Lung (tissue), 17 donors: ENCODE measurements at places on chromosomes 2 and 18. TPM values are rescaled to one million over a fixed set of nuclear protein-coding genes. Genes with fewer than 3 reads are reported as not detected.

DNA sequence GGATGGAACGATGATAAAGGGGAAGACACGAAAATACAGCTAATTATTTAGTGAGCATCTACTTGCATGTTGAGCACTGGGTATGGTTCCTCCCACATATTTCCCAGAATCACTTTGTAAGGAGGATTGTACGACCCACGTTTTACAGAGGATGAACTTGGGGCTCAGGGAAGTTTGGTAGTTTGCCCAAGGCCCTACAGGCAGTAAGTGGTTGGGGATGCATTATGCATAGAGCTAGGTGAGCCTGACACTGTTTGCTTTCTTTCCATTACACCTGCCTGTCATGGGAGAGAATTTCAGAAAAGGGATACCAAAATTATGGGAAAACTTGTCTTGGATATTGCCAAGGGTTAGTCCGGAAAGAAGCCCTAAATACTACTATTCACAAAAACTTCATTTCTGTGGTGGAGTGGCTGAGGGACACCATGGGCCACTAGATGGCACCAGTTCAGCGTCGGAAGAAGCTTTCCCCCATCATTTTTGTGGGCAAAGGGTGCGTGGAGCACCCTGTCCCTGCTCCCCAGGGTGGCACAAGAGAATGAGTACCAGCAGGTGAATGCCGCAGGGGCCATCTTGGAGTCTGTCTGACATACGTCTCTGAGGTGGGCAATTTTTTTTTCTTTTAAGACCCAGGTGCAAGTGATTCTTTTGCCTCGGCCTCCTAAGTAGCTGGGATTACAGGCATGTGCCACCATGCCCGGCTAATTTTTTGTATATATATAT, 23.5 kb upstream of the C18orf32 start:
- no peaks in the 10 kb centered on the region for H3K4me1 ChIP-seq
- no peak overlapping the region for H3K27ac ChIP-seq
- no peaks in the 10 kb centered on the region for H3K36me3 ChIP-seq
- no peaks in the 10 kb centered on the region for H3K27me3 ChIP-seq
- H3K4me3 ChIP-seq = no peak overlapping the region
- peak; percentile 54 for DNase-seq

GRCh38 chr18:58850786-58851469, 13.7 kb upstream of the ZNF532 start:
- DNase-seq = no peak
- no peak overlapping the region for H3K4me3 ChIP-seq
- no peaks in the 10 kb centered on the region for H3K27me3 ChIP-seq

DNA sequence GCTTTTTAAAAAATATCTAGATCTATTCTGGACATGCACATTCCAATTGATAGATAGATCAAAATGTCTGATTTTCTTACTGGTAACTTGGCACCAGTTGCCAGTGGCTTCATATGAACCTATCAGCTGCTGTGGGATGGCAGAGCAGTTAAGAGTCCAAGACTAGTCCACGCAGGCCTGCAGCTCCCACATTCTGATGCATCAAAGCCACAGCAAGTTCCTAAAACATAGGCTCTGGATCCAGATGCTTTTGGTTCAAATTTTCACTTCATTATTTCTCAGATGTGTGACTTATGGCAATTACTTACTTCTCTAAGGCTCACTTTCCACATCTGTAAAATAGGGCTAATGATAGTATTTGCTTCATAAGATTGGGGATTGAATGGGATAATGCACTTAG, 48.0 kb upstream of the CYP1B1 start:
- H3K36me3 ChIP-seq = no peaks in the 10 kb centered on the region
- H3K27me3 ChIP-seq = no peaks in the 10 kb centered on the region
- H3K4me3 ChIP-seq = no peak overlapping the region
- no peaks in the 10 kb centered on the region for H3K4me1 ChIP-seq
- no peak overlapping the region for H3K27ac ChIP-seq

DNA sequence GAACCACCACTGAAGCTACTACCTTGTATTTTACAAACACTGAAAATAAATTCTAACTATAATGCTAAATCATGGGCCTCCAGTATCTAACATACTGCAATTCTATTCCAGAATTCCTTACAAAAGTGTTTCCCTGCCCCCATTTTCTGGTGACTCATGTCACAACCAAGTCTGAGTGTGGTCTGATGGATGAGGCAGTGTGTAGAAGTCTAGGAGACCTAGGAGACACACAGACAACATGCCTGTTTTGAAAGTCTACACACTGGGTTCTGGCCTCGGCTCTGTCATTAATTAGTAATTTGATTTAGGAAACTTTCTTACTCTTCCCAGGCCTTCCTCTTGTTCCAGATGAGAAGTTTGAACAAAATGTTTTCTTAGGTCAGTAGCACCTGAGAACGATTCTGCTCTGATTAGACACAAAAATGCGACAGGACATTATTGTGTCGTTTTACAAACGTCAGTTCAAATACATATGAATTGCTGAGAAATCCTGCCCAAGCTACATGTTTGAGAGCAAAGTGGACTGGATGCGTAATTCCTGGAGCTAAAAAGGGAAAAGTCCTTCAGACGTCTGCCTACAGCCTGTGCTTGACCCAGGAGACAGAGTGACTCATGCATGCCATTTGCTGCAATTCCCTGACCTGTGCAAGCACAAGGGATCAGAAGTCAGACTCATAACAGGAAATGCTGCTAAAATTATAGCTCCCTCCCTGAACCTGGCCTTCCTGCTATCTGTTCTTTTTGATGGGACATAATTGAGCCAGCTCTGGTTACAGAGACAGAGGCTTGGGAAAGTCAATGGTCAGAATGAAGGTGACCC, 494.4 kb downstream of the SOX11 start:
- H3K27me3 ChIP-seq = no peaks in the 10 kb centered on the region
- no peaks in the 10 kb centered on the region for H3K4me1 ChIP-seq
- no peak overlapping the region for H3K27ac ChIP-seq
- peak; percentile 36 for DNase-seq

- H3K4me1 ChIP-seq = no peaks in the 10 kb centered on the region
- H3K36me3 ChIP-seq = no peaks in the 10 kb centered on the region
- no peak for DNase-seq
- H3K27ac ChIP-seq = no peak overlapping the region
Observed at GRCh38 chr2:25543939-25544338, 129.4 kb downstream of the DTNB start.

DNA sequence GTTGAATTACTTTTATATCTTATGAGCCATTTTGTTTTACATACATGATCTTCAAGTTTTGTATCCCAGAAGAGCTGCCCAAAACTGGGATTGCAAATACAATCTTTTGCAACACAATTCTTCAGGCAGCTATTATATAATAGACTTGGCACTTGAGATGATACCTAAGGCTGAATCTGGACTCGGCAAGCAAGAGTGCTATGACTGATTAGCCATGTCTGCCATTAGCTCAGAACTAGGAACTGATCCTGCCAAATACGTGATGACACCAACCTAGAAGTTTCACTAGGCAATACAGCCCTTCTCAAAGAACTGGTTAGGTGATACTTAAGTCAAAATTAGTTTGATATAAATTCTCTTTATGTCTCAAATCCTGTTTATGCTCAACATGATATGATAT, 619.6 kb downstream of the CPS1 start:
- no peak overlapping the region for H3K4me3 ChIP-seq
- no peaks in the 10 kb centered on the region for H3K4me1 ChIP-seq
- no peaks in the 10 kb centered on the region for H3K27me3 ChIP-seq
- no peaks in the 10 kb centered on the region for H3K36me3 ChIP-seq
- H3K27ac ChIP-seq = no peak overlapping the region

DNA sequence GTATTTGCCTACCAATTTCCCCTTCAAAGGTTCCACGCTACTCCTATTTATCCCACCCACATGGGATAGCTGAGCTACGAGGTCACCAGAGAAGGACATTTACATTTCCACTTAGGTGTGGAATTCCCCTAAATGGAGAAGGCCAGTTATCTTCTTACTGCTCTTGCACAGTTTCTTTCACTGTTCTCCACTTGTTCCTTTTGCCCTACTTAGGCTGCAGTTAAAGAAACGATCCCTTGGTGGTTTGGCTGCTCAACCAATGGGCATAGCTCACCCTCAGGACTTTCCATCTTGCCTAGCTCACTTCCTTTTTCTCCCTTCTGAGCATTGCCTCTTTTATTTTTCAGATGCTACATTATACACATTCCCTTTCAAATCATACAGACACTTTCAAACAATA, 11.2 kb upstream of the NABP1 start:
- H3K4me3 ChIP-seq = no peak overlapping the region
- no peak overlapping the region for H3K27ac ChIP-seq
- H3K27me3 ChIP-seq = no peaks in the 10 kb centered on the region
- DNase-seq = no peak
- no peaks in the 10 kb centered on the region for H3K4me1 ChIP-seq

- no peaks in the 10 kb centered on the region for H3K36me3 ChIP-seq
- peaks cover 13% of the 10 kb centered on the region for H3K4me1 ChIP-seq
- peak; percentile 91 for DNase-seq
- H3K27me3 ChIP-seq = no peaks in the 10 kb centered on the region
- H3K27ac ChIP-seq = peak overlapping the region; percentile 68
Observed at GRCh38 chr2:43139996-43140621, 86.3 kb downstream of the ZFP36L2 start.

GRCh38 chr2:219207134-219207883, 727 bp downstream of the ZFAND2B start:
- H3K36me3 ChIP-seq = peaks cover 4% of the 10 kb centered on the region
- DNase-seq = peak; percentile 28
- no peaks in the 10 kb centered on the region for H3K27me3 ChIP-seq

GRCh38 chr2:179898873-179899272, 37.5 kb upstream of the ZNF385B start:
- H3K36me3 ChIP-seq = no peaks in the 10 kb centered on the region
- H3K27me3 ChIP-seq = no peaks in the 10 kb centered on the region
- no peaks in the 10 kb centered on the region for H3K4me1 ChIP-seq
- H3K4me3 ChIP-seq = no peak overlapping the region
- DNase-seq = peak; percentile 12

GRCh38 chr18:36697905-36698304, 130.9 kb downstream of the TPGS2 start:
- peak overlapping the region; percentile 11 for H3K27ac ChIP-seq
- DNase-seq = no peak
- H3K36me3 ChIP-seq = no peaks in the 10 kb centered on the region
- no peak overlapping the region for H3K4me3 ChIP-seq
- no peaks in the 10 kb centered on the region for H3K4me1 ChIP-seq

DNA sequence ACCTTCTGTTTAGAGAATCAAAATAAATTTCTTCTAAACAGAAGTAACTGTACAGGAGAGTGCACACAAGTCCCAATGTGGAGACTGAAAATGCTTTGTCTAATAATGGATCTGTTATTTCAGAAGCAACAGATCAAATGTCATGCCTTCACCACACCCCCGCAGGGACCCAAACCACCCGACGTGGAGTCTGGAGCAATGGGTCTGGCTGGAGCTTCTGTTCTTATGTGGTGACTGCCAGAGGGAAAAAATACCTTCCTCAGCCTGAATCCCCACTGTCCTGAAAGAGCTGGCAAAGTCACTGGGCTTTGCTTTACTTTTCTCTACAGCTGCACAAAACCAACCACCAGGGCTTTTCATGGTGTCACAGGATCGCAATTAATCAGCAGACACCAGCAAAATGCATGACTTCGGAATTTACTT, 119.0 kb upstream of the ZFP36L2 start:
- H3K4me1 ChIP-seq = peaks cover 78% of the 10 kb centered on the region
- no peak overlapping the region for H3K4me3 ChIP-seq
- peak; percentile 73 for DNase-seq
- peak overlapping the region; percentile 64 for H3K27ac ChIP-seq

DNA sequence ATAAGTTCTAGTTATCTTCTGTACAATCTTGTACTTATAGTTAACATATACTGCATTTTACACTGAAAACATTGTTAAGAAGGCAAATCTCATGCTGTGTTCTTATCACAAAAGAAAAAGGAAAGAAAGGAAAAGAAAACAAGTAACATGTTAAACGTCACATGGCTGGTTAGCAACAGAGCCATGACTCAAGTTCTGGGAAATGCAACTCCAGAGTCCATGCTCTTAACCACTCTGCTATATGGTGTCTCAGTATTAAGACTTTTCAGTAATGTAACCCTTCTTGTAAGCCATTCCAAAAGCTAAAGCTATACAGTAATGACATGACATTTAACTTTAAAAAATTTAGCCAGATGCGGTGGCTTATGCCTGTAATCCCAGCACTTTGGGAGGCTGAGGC, 181.4 kb downstream of the BARD1 start:
- no peaks in the 10 kb centered on the region for H3K27me3 ChIP-seq
- no peak overlapping the region for H3K4me3 ChIP-seq
- H3K4me1 ChIP-seq = no peaks in the 10 kb centered on the region
- no peak for DNase-seq

Gene IGFBP2
- polyA plus RNA-seq = 50.5 TPM

Gene AQP12A
- polyA plus RNA-seq = not detected

Gene DNAH7
- polyA plus RNA-seq = 2.7 TPM

Gene ALPG
- polyA plus RNA-seq = 0.14 TPM
